ENCODE measurements at places on chromosomes 3 and 15.

DNA sequence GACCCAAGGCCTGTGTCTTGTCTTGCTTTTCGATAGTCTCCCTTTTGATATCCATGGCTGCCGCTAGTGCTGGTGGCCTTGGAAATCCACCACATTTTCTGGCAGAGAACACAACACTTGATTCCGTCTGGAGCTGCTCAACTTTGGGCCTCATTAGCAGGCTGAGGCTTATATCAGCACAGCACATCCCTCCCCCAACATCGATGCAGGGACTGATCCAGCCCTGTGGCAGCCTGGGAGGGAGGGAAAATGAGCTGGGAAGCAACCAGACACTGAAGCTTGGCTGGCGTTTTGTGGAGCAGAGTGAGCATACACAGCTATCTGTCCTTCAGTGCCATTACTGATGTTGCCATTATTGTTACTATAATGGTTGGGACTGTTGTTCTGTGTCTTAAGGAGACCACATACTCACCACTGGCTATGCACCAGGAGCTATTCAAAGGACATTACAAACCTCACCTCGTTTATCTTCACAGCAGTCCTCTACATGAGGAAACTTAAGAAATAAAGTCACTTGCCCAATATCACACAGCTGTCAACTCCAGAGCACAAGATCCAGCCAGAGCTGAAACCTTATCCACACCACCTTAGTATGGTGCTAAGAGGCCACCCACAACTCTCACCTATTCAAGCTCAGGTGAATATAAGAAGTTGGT lies 102.9 kb downstream of the SUCLG2 start:
- DNase-seq, result no peak

GRCh38 chr15:78243491-78243941 lies 9.2 kb upstream of the ACSBG1 start:
- no peak for DNase-seq

DNA sequence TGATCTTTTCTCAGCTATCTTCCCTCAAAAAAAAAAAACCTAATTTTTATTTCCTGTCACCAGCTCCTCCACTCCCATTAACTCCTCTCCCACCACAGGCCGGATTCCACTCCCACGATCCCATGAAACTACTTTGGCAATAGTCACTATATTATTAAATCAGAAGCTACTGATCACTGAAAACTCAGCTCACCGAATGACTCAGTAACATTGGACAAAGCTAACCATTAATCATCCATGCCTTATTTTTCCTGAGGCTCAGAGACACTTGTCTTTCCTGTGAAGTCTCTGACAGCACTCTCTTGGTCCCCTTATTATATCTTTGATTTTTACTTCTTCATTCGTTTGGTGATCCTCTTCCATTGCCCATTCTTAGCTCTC lies 260.2 kb downstream of the CGGBP1 start:
- no peak for DNase-seq

- DNase-seq, result no peak
These were observed 128.2 kb upstream of the PLXNA1 start for GRCh38 chr3:126854666-126855065.

DNA sequence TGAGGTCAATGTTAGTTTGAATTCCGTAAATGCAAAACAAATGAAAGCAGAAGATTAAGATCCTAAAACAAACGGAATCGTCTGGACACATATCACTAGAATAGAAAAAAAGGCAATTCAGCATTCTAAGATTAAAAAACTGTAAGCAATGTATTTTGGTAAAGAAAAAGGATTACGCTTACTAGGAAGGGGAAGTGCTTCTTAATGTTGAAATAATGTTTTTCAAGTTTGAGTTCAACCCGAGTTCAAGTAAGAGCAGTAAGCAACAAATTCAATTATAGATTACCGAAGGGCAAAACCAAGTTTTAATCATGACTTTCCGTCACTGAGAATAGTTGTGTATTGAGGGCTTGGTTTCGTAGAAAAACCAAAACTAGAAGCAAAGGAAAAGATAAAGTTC lies 637 bp downstream of the CIP2A start:
- no peak for DNase-seq

- no peak for DNase-seq
These were observed 2.0 kb upstream of the NFKBIZ start for GRCh38 chr3:101847328-101847727.

DNA sequence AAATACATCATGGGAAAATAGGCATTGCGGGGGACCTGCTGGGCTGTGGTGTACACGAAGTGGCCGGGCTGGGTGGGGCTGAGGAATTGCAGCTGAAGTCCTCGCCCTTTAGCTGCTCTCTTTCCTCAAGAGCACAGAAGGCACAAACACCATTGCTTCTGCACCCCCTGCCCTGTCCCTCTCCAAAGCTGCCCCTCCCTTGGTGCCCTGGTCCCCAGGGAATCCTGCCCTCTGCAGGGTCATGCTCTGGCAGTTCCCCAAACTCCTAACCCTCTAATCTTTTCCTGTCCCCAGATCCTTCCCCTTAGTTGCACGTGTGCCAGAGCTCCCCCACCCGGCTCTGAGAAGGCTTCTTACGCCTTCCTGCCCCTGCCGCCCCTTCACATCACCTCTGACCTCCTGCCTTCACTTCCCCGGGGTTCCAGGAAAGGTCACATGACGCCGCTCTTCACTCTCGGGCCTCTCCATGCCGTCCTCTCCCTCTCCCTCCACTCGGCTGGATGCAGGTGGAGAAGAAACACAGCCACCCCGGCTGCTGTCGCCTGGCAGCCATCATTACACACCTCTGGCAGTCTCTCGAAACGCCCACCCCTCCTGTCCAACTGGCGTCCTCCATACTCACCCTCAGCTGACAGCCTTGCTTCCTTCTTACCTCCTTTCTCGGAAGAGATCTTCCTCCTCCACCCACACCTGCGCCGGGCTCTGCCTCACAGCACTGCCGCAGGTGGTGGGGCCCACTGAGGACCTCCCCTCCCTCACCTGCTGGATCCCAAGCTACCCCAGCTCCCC lies 6.9 kb upstream of the PCSK6 start:
- no peak for DNase-seq

DNA sequence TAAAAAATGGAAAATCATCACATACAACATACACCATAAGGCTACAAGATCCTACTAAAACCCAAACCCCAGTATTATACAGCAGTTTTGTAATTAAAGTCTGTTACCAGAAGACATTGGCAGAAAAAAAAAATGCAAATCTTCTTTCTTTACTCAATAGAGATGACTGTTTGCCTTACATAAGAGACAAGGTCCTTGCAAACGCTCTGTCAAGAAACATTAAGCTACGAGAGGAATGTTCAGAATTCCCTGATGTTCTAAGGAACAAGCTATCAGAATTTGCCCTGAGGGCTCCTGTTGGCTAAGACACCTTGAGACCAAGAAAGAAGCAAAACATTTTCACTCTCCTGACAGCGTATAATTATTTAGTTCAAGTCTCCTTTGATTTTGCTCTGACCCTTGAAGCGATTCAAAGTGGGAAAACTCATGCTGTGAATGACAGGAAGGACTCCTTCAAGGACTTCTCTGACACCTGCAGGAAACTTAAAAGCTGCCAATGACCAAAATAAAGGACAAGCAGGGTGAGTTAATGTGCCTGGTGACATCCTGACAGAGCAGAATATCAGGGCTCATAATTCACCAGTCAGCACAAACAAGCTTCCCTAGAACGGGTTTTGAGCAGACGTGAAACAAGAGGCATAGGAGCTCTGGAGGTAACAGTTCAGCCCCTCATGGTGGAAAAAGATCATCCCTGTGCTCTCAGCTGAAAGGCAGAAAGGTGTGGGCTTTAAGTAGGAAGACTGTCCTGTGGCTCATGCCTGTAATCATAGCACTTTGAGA lies 2.5 kb downstream of the SCAMP2 start:
- no peak for DNase-seq

DNA sequence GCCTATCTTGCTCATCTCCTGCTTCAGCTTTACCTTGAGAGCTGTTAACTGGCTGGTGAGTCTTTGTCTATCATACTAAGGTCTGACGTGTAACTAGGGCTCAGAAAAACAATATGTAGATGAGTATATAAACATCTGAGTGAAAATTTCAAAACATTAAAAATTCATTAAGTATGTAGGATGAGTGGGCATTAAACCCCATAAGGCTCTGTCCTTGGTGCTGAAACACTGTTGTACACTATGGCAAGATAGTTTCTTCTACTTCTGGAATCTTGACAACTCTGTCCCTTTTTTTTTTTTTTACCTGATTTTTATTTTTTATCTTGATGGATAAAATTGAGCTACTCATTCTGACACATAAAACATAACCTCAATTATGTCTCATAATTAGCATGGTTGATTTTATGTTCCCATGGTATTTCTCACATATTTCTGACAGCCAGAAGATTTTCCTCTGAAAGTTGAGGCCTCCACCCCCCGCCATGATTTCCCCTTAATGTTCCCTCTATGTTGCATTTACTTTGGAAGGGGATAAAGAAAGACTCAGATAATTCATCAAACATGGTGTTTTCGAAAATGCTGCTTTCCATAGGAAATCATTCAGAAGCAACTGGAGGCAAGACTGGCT lies 54.3 kb downstream of the DGKG start:
- DNase-seq, result no peak

- no peak for DNase-seq
These were observed 64.7 kb downstream of the BTD start for GRCh38 chr3:15666277-15666676.

- no peak for DNase-seq
These were observed 8.5 kb upstream of the CDCP1 start for GRCh38 chr3:45154641-45155147.

All from effector CD8-positive, alpha-beta T cell (primary cell).